Stimulated activated CD4-positive, alpha-beta T cell treated with anti-CD3 and anti-CD28 coated beads, Interleukin-4, amount 100 ng/mL, for 24 hours (primary cell): ENCODE measurements at places on chromosomes 16 and 17.
A peak's percentile ranks its signal among the peaks of the same experiment; 100 is the strongest.

DNA sequence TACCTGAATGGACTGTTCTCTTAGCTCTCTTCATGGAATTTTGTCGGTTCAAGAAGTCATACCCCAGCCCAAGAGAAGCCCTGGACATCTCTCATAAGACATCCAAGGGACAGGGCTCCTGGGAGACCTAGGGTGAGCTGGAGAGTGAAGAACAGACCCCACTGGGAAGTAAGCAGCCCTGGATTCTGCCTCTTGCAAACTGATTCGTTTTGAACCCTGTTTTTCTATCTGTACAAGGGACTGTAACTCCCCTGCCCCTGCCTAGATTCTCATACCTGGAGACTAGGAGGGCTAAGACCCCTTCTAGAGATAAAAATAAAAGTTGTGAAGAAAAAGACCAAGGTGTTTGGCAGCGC, 449 bp downstream of the CCL3L1 start:
- no peak for DNase-seq

GRCh38 chr17:60989846-60990245, 312.2 kb downstream of the BCAS3 start:
- DNase-seq, result no peak

DNA sequence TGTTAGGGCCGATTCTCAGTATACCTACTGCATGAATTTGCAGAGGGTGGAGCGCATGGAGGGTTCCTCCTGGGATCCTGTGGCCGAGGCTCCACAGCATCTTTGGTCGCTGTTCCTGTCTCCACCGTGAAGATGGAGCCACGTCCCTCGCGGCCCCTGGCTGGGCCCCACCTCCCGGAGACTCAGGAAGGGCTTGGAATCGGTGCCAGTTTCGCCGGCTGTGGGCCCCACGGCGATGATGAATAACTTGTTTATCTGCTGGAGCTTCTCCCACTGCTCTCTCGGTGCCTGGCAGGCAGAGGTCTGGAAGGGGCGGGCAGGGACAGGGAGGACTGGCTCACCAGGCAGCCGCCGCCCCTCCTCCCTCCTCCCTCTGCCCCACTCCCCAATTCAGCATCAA, 8.1 kb downstream of the SLC5A11 start:
- no peak for DNase-seq

GRCh38 chr16:29686740-29687332, 7.9 kb downstream of the QPRT start:
- no peak for DNase-seq

DNA sequence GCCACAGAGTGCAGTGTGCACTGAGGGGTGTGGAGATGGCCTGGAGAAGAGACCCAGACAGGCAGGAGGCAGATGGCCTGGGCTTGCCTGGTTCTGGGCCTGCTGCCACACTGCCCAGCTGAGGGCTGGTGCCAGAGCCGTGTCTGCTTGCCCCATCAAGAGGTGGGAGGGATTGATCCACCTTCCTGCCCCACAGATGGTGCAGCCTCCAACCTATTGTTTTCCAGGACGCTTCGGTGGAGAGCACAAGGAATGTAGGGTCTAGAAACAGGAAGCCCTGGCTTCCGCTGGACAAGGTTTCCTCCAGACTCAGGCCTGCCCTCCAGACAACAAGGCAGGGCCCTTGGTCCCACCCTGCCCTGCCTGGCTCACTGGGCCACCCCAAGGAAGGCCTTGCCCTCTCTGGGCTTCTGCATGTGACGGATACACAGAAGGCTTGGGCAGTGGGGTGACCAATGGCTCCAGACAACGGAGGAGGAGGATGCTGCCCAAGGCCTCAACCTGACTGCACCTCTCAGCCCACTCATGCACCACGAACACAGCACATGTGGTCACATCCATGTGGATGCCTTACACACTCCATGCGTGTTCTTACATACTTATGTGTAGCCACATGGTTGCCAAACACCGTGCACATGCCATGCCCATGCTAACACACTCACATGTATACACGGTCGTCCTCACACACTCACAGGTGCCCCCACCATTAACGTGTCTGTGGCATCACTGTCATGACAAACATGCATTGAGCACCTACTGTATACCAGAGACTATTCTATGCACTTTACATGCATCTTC, 6.5 kb upstream of the CDH5 start:
- no peak for DNase-seq

- no peak for DNase-seq
Observed at GRCh38 chr16:6557353-6558023, 775.2 kb upstream of the RBFOX1 start.

- no peak for DNase-seq
Observed at GRCh38 chr16:55408661-55409060, 70.3 kb upstream of the MMP2 start.

GRCh38 chr16:89134269-89134668, 37.3 kb upstream of the CDH15 start:
- DNase-seq, result no peak

GRCh38 chr17:69142175-69142802, 594 bp upstream of the ABCA6 start:
- DNase-seq, result no peak

GRCh38 chr17:77841742-77842527, 116.6 kb upstream of the TNRC6C start:
- no peak for DNase-seq

DNA sequence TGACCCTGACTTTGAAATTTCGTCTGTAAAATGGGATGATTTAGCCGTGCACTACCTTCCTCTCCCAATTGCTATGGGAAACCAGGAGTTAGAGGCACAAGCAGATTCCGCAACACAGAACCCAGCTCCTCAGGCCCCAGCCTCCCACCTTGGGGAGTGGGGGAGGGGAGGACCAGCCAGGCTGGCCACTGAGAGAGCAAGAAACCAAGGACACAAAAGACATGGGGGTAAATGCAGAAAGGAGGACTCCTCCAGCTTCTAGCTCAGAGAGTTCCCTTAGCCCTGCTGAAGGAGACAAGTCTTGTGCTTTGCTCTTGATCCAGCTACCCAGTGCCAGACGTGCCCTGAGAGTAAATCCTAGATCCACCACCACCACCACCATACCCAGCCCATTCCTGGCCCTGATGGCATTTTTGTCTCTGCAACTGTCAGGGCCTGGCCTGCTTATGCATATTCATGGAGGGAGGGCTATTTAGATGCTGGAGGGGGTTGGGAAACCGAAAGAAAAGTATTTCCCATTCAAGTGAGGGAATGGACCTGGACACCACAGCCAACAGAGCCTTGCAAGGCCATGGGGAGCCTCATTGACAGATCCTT, 25.9 kb downstream of the PITPNM3 start:
- no peak for DNase-seq

GRCh38 chr17:57461082-57461481, 204.8 kb downstream of the MSI2 start:
- DNase-seq, result peak; percentile 46
